ENCODE measurements at places on chromosomes 12 and 14.

GRCh38 chr14:22908601-22909000, 10.3 kb downstream of the RBM23 start:
- DNase-seq = no peak

GRCh38 chr14:94593376-94593748, 12.1 kb downstream of the SERPINA5 start:
- DNase-seq = no peak

DNA sequence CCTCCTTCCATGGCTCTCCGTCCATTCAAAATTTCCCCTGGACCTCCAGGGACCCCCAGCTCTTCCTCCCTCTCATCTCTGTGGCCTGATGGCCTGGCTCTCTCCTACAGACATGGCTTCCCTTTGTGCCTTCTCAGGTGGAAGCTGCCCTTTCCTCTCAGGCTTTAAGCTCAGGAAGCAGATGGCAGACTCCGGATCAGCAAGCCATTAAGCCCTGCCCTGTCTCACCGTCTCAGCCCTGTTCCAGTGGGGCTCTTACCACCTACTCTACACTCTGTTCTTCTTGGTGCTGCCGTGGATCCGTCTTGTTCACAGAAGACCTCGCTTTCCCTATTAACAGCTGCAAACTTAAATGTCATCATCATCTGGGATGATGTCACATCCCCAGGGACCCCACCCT, 33.1 kb downstream of the NPC2 start:
- DNase-seq = no peak

DNA sequence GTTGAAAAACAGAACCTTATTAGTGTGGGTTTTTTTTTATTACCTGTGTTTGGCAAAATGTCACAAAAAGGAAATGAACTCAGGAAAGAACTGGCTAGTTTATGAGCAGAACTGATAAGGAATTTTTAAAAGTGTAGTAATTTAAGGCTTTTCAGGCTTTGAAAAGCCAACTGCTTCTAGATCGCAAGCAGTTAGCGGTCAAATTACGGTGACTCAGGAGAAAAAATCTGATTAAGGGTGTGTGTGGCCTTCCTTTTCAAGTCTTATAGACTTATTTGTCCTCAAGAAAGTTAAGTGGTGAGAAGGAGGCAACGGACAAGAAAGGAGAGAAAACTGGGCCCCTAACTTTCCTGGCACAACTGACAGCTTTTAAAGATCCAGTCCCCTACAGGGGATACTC, 33.4 kb downstream of the PDZRN4 start:
- no peak for DNase-seq

DNA sequence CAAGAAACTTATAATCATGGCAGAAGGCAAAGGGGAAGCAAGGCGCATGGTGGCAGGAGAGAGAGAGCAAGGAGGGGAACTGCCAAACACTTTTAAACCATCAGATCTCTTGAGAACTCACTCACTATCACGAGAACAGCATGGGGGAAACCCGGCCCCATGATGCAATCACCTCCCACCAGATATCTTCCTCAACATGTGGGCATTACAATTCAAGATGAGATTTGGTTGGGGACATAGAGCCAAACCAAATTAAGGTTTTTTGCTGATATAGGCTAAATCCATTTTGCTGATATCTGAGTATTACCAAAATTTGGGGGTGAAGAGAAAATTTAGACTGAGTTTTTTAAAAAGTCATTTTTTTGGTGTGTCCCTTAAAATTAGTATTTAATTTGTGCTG, 54.9 kb upstream of the TMX1 start:
- DNase-seq = no peak

DNA sequence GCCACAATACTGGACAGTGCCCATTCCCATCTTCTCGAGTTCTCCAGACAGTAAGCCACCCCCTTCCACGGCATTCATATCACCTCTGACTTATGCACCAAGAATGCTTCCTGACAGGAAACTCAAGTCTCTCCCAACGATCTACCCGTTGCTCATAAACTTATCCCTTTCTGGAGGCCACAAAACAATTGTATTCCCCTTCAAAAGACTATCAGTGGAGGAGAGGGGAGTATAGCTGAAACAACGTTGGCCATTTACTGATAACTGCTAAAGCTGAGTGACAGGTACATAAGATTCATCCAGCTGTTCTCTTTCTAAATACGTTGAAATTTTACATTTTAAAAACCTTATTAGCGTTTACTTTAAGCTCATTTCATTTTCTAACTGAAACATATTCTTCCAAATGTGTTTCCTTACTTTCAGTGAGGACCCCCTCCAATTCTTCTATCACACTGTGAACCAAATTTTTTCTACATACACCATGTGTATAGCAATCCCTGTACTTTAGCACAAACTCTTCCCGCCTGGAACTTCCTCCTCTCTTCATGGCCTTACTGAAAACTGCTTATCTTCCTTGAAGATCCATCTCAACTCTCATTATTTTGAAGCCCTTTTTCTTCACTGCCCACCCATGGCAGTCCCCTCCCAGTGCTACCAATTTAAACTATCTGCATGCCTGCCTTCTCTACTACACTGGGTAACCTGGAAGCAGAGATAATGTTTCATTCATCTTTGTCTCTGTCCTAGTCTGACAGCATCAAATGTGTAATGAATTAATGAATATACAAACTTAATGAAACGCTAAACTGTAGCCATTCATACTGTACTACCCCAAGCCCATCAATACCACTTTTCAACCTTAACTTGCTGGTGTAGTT, 28.8 kb downstream of the ATXN2 start:
- no peak for DNase-seq

DNA sequence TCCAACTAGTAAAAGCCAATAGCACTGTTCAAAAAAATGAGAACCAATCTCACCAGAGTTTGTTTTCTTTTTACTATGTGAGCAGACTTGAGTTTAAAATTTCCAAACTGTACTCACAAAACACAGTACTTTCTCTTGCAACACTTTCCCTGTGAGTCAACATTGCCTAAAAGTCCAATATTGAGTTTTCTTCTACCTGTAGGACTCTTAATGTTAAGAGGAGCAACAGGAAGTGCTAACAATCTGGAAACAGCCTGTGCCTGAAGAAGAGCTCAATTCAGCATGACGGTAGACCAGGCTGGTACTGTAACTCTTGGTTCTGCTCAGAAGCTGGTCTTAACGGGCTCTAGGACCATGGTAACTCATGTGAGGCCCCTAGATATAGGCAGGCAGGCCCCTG, 144.3 kb downstream of the MED13L start:
- no peak for DNase-seq

DNA sequence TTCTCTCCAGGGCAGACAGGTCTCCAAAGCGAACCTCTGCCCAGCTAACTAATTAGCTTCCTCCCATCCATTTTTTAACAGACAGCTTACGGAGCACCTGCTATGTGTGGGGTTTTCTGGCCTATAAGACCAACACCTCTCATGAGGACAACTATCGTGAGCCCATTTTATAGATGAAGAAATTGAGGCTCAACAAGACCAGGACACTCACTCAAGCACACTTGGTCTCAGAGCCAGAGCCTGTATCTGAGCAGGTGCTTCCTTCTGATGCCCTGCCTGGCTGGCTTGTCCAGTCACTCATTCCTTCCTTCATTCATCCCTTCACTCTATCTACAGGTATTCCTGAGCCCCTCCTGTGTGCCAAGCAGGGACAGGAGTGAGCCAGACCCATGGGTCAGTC, 6.1 kb downstream of the TRPV4 start:
- no peak for DNase-seq

DNA sequence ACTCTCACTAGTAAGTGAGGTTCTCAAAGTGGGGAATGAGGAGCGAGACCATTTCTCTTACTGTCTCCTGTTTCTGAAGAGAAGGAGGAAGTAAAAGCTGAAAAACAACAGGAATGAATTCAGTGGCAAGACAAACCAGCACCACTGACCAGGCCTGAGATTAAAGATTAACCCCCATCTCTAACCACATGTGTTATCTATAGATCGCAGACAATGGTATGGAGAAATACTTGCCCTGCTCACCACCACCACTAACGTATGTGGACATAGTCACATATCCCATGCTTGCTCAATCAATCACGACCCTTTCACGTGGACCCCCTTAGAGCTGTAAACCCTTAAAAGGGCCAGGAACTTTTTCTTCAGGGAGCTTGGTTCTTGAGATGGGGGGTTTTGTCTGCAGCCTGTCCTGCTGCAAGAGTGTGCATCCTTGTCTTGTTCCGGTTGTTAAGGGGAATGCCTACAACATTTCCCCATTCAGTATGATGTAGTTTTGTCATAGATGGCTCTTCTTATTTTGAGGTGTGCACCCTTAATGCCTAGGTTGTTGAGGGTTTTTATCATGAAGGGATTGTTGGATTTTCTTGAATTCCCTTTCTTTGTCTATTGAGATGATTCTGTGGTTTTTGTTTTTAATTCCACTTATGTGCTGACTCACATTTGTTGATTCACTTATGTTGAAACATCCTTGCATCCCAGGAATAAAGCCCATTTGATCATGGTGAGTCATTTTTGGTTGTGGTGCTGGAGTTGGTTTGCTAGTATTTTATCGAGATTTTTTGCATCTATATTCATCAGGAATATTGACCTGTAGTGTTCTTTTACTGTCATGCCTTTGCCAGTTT, 698.8 kb upstream of the LMO3 start:
- DNase-seq = no peak

DNA sequence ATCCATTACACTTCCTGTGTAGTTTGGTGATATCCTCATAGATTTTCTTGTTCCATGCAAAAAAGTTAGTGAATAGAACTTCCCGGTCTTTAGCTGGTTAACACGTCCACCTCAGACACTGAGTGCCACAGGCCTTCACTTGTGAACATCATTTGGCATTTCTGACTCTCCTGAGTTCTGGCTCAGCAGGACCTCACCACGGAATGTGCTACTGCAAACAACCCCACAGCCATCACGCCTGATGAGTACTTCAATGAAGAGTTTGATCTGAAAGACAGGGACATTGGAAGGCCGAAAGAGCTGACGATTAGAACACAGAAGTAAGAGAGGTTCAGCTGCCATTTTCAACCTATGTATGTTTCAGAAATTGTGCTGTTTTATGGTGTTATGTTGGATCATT, 20.0 kb downstream of the C12orf76 start:
- no peak for DNase-seq

Measured in activated CD8-positive, alpha-beta memory T cell treated with anti-CD3 and anti-CD28 coated beads for 48 hours (primary cell).